ENCODE measurements at places on chromosomes 6 and 20. TPM values are rescaled to one million over a fixed set of nuclear protein-coding genes. Genes with fewer than 3 reads are reported as not detected.

LCA5 gene
- total RNA-seq = 7.1 TPM

CST2 gene
- not detected for total RNA-seq

TNFAIP3 gene
- total RNA-seq = 44.6 TPM

SRC gene
- total RNA-seq = 72.7 TPM

GRCh38 chr6:139376604-139377218 lies 2.3 kb upstream of the CITED2 start:
- no peak for DNase-seq

DNA sequence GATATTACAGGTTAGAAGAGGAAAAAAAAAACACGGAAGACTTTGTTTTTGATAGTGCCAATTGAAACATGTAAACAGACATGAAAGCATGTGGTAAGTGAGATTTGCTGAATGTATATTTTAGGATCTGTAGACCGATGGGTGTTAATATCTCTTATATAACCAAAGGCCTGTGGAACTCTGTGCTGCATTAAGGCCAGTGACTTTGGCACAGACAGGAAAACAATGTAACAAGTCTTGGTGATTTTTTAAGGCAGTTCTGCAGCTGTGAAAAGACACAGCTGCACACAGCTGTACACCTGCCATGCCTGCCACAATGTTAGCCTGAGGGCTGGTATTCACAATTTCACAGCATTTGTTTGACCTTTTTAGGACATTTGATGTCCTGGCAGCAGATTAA lies 6.1 kb downstream of the SOBP start:
- DNase-seq = no peak

DNA sequence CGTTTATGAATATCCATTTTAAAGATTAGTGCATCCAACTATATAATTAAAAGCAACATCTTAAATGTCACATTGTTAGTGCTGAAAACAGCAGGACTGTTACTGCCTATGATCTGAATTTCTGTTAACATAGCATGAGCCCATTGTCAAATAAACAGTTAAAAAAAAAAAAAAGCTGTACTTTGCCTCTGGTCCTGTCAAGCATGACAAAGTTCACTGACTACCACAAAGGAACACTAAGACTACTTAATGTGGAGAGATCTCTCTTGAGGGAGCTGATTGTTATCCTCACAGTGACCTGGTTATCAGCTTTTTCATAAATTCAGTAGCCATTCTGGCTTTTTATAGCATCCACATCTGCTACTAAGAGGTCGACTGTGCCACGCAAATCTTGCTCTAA lies 228.1 kb downstream of the TMEM200A start:
- DNase-seq = no peak

- DNase-seq = no peak
Observed at GRCh38 chr6:75834447-75834846, 85.4 kb downstream of the MYO6 start.

All from lower lobe of right lung (tissue), 2 donors.